ENCODE measurements at places on chromosomes 1 and 21.

DNA sequence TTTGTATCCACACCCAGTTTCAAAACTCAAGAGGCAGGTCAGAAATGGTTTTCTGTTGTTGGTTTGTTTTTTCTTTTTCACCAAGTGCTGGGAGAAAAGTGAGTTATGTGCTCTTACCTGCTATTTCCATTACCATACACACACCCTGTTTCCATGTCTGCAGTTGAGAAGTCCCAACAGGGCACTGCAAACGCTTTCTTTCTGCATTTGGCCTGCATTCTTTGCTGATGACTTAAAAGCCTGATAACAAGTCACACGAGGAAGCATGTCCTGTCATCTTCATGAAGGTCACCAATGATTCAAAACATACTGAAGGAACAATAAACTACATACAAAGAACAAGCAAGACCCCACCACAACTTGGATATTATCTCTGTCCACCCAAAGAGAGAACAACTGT, 24.8 kb upstream of the KCNE1 start:
- no peak for DNase-seq

GRCh38 chr1:30763651-30764248, 6.2 kb upstream of the LAPTM5 start:
- no peak for DNase-seq

DNA sequence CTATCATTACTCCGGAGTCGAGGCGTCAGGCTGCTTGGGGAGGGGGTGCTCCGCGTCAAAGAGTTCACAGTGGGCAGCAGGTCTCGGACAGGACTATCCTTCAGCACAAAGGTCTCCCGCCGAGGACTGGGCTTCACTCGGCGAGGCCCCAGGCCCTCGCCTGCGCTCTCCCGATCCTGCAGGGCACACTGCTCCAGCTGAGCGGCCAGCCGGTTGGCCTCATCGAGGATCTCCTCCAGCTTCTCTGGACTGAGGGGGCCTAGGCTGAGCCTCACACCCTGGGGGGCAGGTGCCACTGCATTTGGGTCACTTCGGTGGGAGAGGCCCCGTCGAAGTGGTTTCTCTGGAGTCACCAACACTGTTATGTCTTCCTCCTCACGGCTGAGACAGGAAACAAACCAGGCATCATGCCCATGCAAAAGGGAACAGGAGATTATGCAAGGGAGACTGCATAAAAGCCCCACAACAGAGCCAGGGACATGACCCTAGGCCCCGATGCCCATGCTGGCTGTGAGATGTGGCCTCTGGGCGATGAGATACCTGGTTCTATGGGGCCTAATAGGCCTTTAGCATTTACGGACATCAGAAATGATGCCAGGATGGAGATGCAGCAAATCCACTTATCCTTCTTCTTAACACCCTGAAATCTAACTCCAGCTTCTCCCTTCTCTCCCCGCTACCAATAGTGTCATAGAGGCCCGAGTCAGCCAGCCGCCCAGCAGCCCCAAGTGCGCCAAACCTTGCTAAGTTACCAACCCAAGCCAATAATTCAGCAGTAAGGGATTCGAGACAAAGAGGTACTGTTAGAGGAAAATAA, 1.1 kb downstream of the PSRC1 start:
- DNase-seq: no peak

DNA sequence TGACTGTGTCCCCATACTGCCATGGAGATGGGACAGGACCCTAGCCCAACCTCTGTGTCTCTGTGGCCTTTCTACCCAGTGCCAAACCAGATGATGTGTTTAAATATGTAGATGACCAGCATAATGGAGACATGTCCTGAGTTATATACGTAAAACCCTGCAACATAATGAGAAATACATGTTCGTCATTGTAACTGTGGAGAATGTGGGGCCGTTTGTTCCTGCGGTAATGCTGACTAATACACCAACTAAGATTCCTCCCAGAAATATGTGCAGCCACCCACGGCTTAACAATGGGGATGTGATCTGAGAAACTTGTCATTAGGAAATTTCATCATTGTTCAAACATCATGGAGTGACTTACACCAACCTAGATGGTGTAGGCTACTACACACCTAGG, 71.7 kb upstream of the SIM2 start:
- no peak for DNase-seq

- DNase-seq: no peak
Observed at GRCh38 chr21:25464275-25464674, 143.0 kb downstream of the MRPL39 start.

GRCh38 chr21:21332492-21332891, 334.3 kb downstream of the NCAM2 start:
- DNase-seq: no peak

DNA sequence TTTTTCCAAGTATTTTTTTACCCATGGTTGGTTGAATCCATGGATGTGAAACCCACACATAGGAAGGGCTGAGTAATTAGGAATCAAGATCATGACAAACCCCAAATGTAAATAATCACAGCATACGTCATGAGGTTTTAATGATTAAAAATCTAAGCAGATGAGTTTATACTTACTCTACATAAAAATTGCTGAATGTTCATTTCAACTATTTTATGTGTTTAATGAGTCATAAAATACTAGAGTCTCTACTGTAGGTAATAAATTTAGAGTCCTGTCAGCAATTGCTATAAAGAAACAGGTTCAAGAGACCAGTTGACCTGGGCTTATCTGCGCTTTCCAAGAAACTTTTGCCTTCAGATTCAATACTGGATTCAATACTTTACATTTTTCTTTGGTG, 18.2 kb downstream of the CTH start:
- no peak for DNase-seq

DNA sequence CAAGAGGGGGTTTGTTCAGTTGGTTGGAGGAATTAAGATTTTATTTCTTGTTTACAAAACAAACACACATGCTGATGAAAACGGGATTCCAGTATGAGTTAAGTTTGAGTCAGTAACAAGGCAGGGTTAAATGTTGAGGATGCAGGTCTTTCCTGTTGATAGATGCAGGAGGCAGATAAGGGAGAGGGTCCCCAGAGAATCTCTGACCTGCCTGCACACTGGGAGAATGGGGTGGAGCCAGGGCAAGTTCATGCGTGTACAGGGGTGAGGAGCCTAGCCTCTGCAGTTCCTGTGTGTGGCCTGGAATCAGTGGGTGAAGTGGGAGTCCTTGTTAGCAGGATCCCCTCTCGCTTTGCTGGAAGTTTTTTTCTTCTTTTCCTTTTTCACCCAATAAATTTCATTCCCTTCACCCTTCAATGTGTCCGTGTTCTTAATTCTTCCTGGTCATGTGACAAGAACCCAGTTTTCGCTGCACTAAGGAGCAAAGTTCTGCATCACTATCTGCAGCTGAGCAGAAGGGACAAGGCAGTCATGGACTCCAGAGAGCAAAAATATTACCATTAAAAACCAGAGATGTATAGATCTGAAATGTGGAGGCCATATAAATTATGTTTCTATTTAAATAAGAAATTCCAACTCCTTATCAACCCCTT, 69.9 kb upstream of the MARK1 start:
- peak; percentile 10 for DNase-seq

GRCh38 chr1:31145648-31146047, 80.1 kb upstream of the PUM1 start:
- no peak for DNase-seq

DNA sequence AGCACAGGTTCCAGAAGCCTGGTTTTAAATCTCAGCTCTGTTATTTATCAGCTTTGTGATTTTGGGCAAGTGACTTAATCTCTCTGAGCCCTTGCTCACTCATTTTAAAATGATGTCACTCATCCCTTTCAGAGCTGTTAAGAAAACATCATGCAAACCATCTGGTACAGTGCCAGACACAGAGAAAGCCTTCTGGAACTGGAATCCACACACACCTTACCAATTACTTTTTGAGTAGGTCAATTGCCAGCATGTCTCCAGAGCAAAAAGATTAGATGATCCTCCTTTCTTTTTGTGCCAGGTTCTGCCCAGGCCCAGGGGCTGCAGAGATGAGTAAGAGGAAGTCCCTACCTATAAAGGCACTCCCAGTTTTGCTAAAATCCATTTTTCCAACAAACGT, 61.3 kb downstream of the ROR1 start:
- DNase-seq: no peak
